Karpas-422 (cell line): ENCODE measurements at places on chromosomes 1 and 21.

DNA sequence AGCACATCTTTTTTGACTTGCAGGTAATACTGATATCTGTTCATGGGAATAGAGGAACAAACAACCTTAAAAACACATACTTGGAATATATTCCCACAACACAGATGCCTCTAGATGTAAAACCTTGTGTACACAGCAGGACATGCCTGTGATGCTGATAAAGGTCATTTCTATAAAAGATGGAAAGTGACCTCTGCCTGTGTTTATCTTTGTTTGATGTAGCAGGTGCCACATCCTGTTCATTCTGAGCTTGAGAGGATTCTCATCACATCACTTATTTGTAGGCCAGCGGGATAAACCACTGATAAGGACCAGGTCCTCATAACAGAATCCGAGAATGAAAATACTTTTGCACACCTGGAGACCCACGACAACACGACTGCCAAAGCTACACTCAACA is 133.7 kb downstream of the SMYD2 start:
- DNase-seq = no peak
- H3K36me3 ChIP-seq = peaks cover 3% of the 10 kb centered on the region; the same call in 1 of the 2 replicates
- peaks cover 28% of the 10 kb centered on the region for H3K4me1 ChIP-seq
- no peak overlapping the region for H3K4me3 ChIP-seq
- H3K27me3 ChIP-seq = no peaks in the 10 kb centered on the region
- no peak overlapping the region for H3K27ac ChIP-seq

DNA sequence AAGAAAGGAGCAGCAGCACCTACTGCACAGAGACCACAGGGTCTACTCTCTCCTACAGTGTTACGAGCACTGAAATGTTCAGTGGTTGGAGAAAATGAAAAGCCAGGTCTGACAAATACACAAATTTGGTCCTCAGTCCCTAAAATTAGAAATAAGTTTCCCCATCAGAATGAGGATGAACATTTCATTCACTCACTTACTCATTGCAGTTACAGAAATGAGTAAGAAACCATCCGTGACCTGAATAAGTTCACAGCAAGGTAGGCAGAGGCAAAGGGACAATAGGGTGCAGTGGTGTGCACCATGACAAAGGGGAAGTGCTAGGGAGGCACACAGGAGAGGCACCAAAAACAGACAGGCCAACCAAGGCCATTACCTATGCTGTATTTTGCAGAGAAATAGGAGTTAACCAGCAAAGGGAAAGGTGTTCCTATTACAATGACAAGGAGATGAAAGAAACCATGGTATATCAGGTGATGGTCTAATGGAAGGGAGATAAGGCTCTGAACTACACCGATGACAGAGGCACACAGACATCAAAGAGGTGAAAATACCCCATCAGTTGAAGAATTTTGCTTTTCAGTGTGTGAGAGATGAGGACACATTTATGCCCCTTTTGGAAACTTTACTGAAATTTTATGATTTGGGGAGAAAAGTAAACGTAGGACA is 29.4 kb downstream of the VAV3 start:
- peaks cover 66% of the 10 kb centered on the region for H3K4me1 ChIP-seq
- DNase-seq = peak; percentile 91
- H3K27ac ChIP-seq = peak overlapping the region; percentile 88
- H3K36me3 ChIP-seq = no peaks in the 10 kb centered on the region
- H3K27me3 ChIP-seq = no peaks in the 10 kb centered on the region
- H3K4me3 ChIP-seq = peak overlapping the region; percentile 32

GRCh38 chr1:244397131-244397530 is 54.6 kb downstream of the ADSS2 start:
- no peaks in the 10 kb centered on the region for H3K27me3 ChIP-seq
- H3K27ac ChIP-seq = no peak overlapping the region
- H3K4me1 ChIP-seq = no peaks in the 10 kb centered on the region
- DNase-seq = no peak
- H3K4me3 ChIP-seq = no peak overlapping the region

- H3K4me1 ChIP-seq = no peaks in the 10 kb centered on the region
- H3K36me3 ChIP-seq = peaks cover 34% of the 10 kb centered on the region
- H3K27ac ChIP-seq = no peak overlapping the region
- no peaks in the 10 kb centered on the region for H3K27me3 ChIP-seq
These were observed 15.5 kb downstream of the IFNGR2 start for GRCh38 chr21:33418691-33419090.

DNA sequence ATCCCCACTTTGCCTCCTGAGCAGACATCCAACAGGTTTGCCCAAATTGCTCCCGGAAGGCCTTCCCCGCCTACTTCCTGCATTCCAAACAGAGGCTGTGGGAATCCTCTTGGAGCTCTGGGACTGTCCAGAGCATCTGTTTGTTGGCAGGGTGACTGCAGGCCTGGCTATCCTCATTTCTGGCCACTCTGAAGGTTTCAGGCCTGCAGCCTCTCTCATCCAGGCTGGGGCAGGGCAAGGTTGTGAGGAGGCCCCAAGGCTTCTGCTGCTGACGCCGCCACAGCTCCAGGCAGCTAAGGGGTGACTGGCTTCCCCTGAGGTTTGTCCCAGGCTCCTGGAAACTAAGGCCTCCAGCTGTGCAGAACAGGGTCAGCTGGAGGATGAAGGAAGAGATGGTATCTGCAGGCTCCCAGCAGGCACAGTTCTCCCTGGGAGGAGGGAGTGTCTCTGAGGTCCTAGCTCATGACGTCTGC is 11.3 kb downstream of the CDK18 start:
- H3K4me3 ChIP-seq = no peak overlapping the region
- H3K36me3 ChIP-seq = no peaks in the 10 kb centered on the region
- no peak overlapping the region for H3K27ac ChIP-seq
- no peaks in the 10 kb centered on the region for H3K27me3 ChIP-seq
- DNase-seq = no peak

- DNase-seq = no peak
- no peak overlapping the region for H3K4me3 ChIP-seq
These were observed 2.8 kb downstream of the RPS8 start for GRCh38 chr1:44777969-44778635.

DNA sequence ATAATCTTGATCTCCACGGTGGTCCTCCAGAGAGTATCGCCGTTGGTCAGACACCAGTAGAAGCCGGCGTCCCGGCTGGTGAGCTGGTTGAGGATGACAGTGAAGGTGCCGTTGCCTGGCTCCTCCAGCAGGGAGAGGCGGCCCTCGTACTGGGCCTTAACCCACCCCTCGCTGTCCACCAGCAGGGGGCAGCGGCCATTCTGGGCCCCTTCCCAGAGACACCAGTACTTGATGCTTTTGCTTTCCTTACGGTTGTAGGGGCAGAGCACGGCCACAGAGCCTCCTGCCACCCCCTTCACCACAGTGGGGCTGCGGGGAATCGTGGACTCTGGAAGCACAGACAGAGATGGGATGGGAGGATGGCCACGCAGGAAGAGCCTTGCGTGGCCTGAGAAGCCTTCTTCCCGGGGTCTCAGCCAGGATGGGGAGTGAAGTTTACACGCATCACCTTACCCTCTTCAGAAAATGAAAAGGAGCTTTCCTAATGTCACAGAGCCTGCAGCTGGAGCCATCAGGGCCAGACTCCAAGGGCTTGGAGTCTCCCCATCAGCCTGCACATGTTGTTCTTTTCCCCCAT is 10.7 kb downstream of the PIGR start:
- peak; percentile 53 for DNase-seq
- H3K27ac ChIP-seq = no peak overlapping the region
- H3K36me3 ChIP-seq = no peaks in the 10 kb centered on the region
- H3K27me3 ChIP-seq = no peaks in the 10 kb centered on the region

- no peak for DNase-seq
- no peak overlapping the region for H3K4me3 ChIP-seq
- no peaks in the 10 kb centered on the region for H3K36me3 ChIP-seq
These were observed 11.3 kb upstream of the PDZK1IP1 start for GRCh38 chr1:47201179-47201578.

- H3K36me3 ChIP-seq = no peaks in the 10 kb centered on the region
- H3K4me3 ChIP-seq = no peak overlapping the region
- H3K4me1 ChIP-seq = no peaks in the 10 kb centered on the region
- H3K27ac ChIP-seq = no peak overlapping the region
- DNase-seq = no peak
These were observed 88.0 kb upstream of the WLS start for GRCh38 chr1:68320349-68320748.

- H3K36me3 ChIP-seq = no peaks in the 10 kb centered on the region
- no peak for DNase-seq
- H3K27ac ChIP-seq = no peak overlapping the region
These were observed 16.1 kb upstream of the CLDN8 start for GRCh38 chr21:30232011-30232410.
